ENCODE measurements at places on chromosomes 5 and 9.

DNA sequence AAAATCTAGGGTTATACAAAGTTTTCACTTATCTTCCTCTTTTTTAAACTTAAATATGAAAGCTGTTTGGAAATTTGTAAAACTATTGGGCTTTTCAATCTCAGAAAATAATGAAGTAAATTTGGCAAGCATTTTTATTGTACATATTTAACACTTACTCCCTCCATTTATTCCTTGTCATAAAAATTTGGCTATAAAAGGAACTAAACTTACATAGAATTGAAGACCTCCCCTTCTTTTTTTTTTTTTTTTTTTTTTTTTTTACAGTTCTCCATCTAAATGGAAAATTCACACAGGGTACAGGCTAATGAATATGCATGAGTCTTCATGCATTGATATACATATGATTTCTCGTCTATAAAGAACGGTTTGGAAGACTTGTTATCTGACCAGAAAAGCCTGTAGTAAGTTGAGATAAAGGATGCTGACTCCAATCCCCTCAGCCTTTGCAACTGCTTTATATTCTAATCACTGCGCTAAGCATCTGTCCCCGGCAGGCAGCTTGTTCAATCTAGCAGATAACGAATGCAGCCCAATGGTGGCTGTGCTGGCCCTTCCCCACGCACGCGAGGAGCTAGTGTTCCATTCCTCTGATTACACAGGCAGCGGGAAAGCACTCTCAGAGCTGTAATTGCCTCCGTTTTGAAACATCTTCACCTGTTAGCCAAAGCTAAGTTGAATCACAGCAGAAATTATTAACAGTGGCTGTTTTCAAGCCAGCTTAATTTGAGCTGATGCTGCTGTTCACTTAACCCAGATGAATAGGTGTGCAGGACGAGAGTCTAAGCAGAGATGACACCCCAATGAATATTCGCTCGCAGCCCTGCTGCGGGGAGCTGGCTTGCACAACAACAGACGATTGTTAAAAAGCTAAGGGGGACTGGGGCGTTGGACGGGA, 453.8 kb upstream of the ZNF608 start:
- DNase-seq = no peak

DNA sequence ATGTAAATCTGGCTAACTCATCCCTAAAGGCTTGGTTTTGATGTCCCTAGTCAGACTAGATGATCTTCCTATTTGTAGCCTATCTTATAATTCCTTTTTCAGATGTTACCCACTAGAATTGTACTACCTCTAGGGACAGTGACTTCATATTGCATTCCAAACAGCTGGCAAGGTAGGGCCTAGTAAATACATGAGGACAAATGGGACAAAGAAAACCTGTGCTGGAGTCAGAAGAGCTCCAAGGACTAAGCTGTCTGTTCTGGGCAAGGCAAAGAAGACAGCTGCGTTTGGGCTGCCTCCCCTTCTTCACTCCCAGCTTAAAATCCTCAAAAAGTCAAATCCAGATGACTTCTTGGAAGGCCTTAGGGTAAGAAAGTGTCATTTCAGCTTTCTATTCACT, 10.0 kb downstream of the DMXL1 start:
- no peak for DNase-seq

- no peak for DNase-seq
These were observed 50.9 kb downstream of the AP3B1 start for GRCh38 chr5:78243639-78244038.

DNA sequence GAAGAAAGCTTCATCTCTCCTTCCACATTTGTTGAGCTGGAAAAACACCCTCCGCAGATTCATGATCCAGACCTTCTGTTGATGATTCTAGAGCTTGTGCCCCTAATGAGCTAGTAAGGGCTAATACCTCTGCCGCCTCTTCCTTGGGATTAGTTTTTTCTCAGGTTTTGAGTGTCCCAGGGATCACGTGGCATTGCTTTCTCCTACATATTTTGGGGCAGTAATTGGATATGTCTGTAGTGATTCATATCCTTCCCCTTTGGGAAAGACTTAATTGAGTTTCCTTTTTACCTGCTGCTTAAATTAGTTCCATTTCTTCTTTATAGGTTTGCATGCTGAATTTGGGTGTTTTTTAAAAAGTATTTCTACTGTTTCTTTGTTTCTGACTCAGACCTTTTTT, 143.9 kb downstream of the GOLPH3 start:
- DNase-seq = no peak

DNA sequence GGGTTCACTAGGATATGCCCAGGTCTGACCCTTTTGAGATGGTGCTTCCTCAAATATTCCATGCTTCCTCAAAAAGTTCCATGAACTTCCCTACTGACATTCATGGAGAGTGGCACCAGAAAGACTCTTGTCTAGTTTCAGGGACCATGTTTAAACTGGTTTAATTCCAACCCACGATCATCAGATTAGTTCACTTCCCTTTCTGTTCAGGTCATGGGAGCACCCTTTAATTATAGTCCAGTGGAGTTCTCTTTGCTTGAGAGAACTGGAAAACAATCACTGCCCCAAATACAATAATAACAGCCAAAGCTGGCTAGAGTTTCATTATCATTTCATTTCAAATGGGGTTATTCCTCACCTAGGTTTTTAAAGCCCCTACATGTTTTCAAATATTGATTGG, 9.7 kb upstream of the ERBIN start:
- DNase-seq = no peak

DNA sequence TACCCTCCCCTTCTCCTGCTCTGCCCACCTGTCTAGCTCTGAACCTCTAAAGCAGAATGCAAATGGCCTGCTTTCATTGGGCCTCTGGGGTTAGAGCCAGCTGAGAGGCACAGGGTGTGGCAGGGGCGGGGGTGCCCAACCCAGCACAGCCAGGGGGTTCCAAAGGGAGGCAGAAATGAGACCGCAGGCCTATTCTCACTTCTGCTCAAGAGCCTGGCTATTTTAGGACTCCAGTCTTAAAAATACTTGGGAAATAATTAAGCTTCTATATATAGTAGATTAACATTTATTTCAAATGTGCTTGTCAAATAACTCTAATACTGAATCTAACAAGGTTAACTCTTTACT, 5.7 kb downstream of the QSOX2 start:
- no peak for DNase-seq

GRCh38 chr9:38200431-38200830, 131.4 kb upstream of the SHB start:
- DNase-seq = no peak

- DNase-seq = no peak
These were observed 63.1 kb downstream of the ADAMTS6 start for GRCh38 chr5:65418661-65419060.

- no peak for DNase-seq
These were observed 14.9 kb downstream of the GLDC start for GRCh38 chr9:6630502-6631206.

GRCh38 chr9:109335121-109335520, 14.3 kb upstream of the EPB41L4B start:
- DNase-seq = no peak

- no peak for DNase-seq
These were observed 73.7 kb upstream of the EGFLAM start for GRCh38 chr5:38184627-38185026.

GRCh38 chr9:99748676-99749075, 73.0 kb upstream of the NR4A3 start:
- DNase-seq = no peak
